D721Med (cell line): ENCODE measurements at places on chromosomes 7 and 10.

GRCh38 chr7:148286150-148286549 is 304.4 kb upstream of the C7orf33 start:
- no peak for DNase-seq

GRCh38 chr7:39488467-39489393 is 77.5 kb upstream of the YAE1 start:
- DNase-seq: no peak

DNA sequence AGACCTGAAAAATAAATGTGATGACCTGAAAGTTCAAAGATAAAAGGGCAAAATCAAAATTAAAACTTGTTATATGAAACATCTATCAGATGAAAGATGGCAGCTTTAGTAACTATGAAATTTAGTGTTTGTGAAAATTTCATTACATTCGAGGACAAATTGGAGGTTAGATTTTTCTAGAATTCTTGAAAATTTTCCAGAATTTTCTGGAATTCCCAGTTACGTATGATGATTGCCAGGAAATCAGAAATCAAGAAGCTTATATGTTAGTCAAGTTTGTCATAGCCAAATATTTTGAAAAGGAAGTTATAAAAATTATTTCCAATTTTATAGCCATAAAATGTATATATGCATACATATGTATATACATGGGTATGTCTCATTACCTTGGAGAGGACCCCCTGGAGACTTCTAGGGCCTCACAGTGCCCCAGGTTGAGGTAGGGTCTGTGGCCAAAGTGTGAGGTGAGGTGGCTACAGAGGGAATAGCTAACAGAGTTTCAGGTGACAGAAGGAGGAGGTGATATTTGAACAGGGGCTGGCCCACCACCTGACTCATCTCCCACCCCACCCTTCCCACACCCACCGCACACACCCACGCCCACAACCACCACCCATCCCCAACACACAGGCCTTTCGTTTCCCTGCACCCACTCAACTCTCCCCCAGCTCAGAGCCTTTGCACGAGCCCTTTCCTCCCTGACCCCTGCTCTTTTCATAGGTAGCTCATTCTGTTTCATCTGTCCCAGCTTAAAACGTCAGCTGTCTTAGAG is 21.5 kb downstream of the C10orf105 start:
- DNase-seq: no peak

DNA sequence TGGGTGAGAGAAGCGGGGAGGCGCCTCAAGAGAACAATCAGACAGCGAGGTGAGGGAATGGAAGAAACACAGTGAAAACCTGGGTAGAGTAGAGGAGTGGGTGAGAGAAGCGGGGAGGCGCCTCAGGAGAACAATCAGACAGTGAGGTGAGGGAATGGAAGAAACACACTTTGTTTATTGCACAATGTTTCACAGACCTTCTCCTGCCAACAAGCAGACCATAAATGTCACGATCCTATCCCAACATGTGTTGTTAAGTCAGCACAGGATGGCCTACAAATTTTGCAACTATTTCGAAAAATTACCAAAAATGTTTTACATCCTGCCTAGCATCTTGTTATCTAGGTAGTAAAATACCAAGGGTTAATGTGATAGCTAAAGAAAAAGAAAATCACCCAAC is 115.3 kb downstream of the JAZF1 start:
- DNase-seq: no peak

GRCh38 chr10:13219685-13220670 is 14.2 kb downstream of the UCMA start:
- no peak for DNase-seq

DNA sequence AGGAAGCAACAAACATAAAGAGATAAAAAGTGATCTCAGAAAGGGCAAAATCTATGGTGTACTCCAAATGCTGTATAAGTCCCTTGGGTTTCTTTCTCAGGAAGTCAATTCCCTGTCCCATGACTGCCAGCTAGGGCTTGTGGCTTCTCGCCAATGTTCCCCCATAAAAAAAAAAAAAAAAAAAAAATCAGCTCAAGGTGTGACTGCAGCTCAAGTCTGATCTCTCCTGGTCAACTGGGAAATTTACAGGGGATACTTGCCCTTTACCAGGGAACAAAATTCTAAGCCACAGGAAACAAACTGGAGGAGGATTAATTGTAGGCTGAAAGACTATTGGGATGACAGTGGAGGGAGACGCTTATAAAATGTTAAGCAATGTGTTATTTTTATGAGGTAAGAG is 76.0 kb downstream of the PCGF5 start:
- DNase-seq: no peak

GRCh38 chr7:33901199-33901598 is 4.1 kb upstream of the BMPER start:
- DNase-seq: no peak

GRCh38 chr10:79349072-79349491 is 1.8 kb downstream of the PPIF start:
- no peak for DNase-seq

DNA sequence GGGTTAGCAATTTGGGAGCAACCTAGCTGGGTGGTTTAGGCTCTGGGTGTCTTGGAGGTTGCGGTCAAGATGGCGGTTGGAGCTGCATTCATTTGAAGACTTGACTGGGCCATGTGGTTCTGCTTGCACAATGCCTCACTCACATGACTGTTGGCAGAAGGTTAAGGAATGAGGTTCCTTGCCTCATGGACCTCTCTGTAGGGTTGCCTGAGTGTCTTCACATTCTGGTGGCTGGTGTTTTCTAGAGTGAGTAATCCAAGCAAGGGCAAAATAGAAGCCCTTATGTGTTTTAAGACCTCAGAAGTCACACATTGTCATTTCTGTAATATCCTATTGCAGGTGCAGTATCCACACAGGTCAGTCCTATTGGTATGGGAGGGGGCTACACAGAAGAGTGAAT is 52.0 kb downstream of the CDK14 start:
- no peak for DNase-seq

GRCh38 chr7:139918480-139918879 is 89.4 kb downstream of the TBXAS1 start:
- DNase-seq: no peak

DNA sequence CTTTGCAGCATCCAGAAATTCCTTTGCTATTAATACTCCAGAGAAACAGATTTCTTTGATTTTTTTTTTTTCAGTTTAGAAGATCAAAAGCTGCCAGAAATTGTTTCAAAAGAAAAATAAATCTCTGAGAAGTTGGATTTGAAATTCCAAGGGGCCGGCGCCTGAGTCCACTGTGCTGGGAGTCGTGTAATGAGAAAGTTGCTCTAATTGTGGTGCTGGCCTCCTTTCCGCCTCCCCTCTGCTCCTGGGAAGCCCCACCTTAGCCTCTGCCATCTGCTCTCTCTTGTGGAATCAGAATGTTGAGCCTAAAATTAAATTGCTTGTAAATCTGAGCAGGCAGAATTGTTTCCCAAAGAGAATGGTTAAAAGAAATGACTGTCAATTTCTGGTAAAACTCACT is 93.3 kb downstream of the EMX2 start:
- no peak for DNase-seq

GRCh38 chr7:25712500-25712899 is 439.5 kb upstream of the NFE2L3 start:
- DNase-seq: no peak

DNA sequence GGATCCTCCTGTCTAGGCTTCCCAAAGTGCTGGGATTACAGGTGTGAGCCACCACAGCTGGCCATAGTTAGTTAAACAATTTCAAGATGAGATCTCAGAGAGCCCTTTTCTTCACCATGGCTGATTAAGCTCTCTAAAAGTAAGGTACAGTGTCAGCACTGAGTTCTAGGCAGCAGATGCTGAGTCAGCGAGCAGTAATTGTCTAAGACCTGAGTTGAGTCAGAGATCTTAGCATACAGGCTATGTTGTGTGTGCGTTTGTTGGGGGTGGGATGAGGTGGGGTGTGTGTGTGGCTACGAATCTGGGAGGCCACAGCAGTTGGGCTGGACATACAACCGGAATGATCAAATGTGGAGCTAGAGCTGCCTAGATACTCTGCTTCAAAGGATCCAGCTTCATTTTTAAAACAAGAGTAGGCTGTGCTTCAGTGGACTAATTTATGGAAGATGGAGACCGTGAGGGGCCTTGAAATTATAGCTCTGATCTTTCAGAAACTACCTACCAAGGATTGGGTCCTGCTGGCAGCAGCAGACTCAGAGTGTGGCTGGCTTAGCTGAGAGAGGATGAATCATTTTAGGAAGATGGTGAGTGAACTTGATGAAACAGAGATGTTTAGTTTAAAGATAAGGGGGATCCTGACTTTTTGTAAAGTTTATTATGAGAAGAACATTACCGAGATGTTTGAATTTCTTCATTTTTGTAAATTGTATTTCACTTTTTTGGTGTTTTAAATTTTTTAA is 17.5 kb upstream of the MTPN start:
- no peak for DNase-seq

DNA sequence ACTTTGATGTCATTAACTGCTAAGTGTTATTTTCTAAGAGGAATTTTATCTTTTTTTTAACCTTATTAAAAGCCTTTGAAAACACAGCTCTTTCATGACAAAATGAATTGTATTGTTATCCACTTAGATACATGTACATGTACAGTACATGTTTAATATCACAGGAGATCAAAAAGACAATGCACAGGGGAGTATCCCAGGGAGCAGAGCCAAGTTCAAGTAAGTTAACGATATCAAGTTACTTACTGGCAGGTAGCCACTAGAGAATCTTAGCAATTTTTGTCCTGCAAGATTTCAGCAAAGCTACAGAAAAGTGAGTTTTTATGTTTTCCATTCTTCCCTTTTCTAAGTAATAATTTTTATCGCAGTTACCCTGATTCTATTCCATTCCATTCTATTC is 33.9 kb upstream of the ARL4A start:
- no peak for DNase-seq

DNA sequence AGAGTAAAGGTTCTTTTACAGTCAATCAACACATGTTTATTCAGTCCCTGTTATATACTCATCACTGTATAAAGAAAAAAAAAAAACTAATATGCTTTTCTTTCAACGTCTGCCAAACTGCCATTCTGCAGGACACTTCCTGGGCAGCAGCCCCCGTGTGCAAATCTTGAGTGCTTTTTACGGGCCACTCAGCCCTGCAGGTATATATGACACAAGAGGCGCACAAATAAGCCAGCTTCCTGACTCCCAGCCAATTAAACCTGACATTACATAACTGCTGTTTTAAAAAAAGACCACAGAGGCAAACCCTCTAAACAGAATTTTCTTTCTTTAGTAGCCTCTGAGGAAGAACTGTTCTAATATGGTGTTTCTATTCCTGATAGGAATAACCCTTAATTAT is 263.0 kb upstream of the NEBL start:
- DNase-seq: no peak

DNA sequence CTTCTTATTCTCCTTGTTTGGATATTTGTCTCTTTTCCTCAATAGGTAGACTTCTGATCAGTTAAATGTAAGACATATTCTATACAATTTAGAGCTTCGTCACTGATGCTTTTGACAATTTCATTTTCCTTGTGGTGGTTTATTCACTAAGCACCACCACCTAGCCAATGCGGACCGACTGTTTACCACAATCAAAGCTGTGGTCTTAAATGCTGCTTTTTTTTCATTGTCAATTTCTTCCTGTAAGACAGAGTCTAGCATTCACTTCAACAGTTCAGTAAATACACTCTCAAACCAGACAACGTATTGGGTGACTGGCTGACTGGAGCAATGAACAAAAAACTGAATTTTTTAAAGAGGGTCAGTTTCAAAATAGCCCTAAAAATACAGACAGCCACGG is 239.0 kb downstream of the DNAJB6 start:
- no peak for DNase-seq

DNA sequence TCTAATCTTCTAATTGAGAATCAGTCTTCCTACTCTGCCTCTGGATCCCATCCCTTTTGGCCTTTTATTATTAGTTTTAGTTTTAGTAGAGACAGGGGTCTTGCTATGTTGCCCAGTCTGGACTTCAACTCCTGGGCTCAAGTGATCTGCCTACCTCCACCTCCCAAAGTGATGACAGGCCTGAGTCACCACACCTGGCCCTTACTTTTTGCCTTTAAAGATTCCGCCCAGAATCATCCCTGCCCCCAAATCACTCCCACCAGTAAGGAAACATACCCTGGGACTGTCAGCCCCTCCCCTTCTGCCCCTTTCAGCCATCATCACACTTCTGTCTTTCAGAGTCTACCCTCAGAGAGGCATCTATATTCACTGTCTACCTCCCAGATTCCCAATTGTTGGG is 18.7 kb downstream of the KPNA7 start:
- DNase-seq: no peak

GRCh38 chr7:18521236-18521589 is 25.7 kb downstream of the HDAC9 start:
- no peak for DNase-seq

DNA sequence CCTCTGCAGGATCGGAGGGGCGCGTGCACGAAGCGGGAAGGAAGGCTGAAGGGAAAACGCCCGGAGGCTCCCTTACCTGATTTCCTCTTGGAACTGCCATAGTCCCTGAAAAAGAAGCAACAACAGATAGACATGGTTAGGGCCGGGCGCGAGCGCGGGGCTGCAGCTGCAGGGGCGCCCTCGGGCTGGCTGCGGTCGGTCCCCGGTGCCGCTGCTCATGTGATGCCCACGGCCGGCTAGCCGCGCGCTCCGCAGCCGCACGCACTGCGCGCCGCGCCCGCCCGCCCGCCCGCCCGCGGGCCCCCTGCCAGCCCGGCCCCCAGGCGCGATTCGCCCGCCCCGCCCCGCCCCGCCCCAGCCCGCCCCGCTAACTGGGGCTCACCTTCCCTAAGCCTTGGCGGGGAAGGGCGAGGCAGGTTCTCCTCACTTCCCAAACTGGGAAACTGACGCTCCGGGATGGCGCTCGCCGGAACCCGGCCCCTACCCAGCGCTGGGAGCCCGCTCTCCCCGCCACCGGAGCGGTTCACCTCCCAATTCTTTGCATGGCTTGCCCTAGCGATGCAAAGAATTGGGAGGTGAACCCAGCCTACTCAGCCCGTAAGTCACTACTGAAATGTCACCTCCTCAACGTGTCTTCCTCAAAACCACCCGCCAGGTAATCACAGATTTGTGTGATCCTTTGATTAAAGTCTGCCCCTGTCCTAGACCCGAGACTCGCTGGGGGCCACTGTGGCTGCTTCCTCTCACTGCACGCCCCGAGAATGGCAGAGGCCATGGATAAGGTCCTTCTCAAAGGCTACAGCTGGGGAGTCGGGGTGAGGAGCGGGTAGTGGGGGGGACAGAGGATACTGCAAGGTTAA is 162.2 kb downstream of the SH3PXD2A start:
- DNase-seq: no peak

- no peak for DNase-seq
Measured at GRCh38 chr10:115093286-115093775, at the start of gene ATRNL1. Gene ATRNL1, plus strand, starts transcription at chr10:115093365. Its CDS starts 386 bp downstream, at chr10:115093751.

GRCh38 chr7:36306222-36306621 is 83.4 kb upstream of the ANLN start:
- no peak for DNase-seq

DNA sequence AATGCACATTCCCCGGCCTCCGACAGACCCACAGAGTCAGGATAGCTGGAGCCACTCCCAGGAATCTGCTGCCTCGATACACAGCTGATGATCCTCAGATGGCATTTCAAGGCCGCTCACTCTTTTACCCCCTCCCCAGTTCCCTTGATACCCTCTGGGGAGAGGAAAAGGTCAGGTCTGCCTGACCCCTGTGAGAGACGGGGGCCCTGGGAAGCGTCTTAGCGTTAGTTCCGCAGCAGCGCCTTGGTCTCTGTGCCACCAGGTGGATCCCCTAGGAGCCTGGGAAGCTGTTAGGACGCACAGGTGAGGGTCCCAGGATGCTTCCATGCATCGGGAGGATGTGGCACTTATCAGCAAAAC is 420.5 kb upstream of the FOXK1 start:
- DNase-seq: no peak

GRCh38 chr7:135704074-135704473 is 23.9 kb downstream of the SLC13A4 start:
- no peak for DNase-seq
